Stimulated activated CD8-positive, alpha-beta memory T cell treated with anti-CD3 and anti-CD28 coated beads, Interleukin-4, amount 100 ng/mL, for 4 hours (primary cell): ENCODE measurements at places on chromosomes 2 and 18.

- DNase-seq = no peak
These were observed 145.0 kb downstream of the NAPG start for GRCh38 chr18:10670856-10671255.

- no peak for DNase-seq
These were observed 12.8 kb downstream of the SPEG start for GRCh38 chr2:219447242-219448098.

DNA sequence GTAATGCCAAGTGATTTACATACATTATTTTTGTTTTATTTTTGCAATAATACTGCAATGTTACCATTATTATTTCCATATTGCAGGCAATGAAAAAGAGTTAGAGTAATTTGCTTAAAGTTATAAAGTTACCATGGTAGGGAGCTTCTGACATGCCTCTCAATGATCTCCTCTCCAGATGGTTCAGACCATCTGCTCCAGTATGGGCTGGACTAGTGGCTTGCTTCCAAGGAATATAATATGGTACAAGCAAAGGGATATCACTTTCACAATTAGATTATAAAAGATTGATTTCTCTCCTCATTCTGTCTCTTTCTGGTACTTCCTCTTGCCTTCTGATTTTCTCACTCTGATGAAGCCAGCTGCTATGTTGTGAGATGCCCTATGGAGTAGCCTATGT, 245.4 kb downstream of the INSIG2 start:
- no peak for DNase-seq

DNA sequence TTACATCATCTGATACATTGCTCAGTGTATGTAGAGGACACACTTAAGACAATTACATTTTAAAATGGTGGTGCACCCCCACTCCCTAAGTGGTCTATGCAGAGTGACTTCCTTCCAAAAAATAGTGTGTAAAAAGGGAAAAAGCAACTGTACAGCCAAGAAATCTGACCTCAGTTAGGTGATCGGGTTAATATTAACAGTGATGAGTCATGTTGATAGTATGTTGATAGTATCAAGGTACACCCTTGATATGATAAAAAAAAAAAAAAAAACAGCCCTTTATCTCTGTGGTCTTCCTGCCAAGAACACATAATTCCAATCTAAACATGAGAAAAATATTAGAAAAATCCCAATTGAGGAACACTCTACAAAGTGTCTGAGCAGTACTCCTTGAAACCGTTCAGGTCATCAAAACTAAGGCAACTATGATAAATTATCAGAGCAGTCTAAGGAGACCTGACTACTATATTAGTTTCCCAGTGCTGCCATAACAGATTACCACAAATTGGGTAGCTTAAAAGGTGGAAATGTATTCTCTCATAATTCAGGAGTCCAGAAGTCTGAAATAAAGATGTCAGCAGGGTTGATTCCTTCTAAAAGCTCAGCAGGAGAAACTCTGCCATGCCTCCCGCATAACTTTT, 171.9 kb downstream of the ARHGAP28 start:
- no peak for DNase-seq

- no peak for DNase-seq
These were observed 1603.8 kb upstream of the ACVR2A start for GRCh38 chr2:146241023-146241422.

- DNase-seq = no peak
These were observed 12.4 kb upstream of the CHRNA1 start for GRCh38 chr2:174776675-174777074.

GRCh38 chr2:118667964-118668363, 179.5 kb downstream of the EN1 start:
- DNase-seq = no peak

DNA sequence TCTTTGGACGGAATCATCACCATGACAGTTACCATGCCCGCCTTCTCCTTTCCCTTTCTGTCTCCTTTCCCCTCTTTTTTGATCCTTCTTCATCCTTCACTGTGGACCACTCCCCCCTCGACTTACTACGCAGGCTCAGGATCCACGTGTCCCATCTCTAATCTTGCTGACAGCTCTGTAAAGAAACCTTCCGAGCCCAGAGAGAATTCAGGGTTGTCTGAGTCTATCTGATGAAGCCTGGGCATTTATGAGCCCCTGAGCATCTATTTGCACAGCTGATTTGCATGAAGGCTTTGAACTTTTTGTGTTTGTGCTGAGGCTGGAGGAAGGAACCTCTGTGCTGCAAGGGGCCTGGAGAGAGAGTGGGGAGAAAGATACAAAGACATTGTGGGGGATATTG, 50.7 kb downstream of the CIB4 start:
- DNase-seq = no peak

DNA sequence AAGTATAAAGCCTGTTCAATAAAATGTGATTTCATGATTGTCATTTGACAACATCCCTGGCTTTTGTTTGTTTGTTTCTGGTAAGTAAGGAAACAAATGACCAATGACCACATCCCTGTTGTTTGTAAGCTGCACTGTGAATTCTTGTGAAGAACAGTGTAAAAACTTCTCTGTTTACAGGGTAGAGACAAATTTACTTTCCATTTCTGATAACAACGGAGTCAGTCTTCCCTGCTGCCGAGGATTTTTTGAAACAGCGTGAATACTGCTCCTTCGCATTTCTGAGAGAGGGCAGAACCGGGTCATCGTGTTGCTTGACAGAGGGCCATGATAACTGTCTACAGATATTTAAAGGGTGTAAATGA, 38.4 kb upstream of the CTAGE1 start:
- no peak for DNase-seq

- no peak for DNase-seq
These were observed 35.0 kb downstream of the SNED1 start for GRCh38 chr2:241033336-241033987.

GRCh38 chr18:8780227-8780626, 74.9 kb downstream of the MTCL1 start:
- DNase-seq = no peak
